ENCODE measurements at places on chromosomes 11 and 22.

DNA sequence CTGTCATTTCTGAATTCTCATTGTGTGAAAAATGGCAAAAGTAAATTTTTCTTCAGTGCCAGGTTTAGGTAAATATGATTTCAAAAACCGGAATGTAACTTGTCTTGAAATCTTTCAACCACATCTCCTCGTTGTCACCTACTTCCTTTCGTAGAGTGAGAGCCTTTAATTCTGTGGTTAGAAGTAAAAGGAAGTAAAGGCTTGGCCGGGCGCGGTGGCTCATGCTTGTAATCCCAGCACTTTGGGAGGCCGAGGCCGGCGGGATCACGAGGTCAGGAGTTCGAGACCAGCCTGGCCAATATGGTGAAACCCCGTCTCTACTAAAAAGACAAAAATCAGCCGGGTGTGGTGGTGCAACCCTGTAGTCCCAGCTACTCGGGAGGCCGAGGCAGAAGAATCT lies 29.8 kb downstream of the SGSM3 start:
- DNase-seq: no peak

DNA sequence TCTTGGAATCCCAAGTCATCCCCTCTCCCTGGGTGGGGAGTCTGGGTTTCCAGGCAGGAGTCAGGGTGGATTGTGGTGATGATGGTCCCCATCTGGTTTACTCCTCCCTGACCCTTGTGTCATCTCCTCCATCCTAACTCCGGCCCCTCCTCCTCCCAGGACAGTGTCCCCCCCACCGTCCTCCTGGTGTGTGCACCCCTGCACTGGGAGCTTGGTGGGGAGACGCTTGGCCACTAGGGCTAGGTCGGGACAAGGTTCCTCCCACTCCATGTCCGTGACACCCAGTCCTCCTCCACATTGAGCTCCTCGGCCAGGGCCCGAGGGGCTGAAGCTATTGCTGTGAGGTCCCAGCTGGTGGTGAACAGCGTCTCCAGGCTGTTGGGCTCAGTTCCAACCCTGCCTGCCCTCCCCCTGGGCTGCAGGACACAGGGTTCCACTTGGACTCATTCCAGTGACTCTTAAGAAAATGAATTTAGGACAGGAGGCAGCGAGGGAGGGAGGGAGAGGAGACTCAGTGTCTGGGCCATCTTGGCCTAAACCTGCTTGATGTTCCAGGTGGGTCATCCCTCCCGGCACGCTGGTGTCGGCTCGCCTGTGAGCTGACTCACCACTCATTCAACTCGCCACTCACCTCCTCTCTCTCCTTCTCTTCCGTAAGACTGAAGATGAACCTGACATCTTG lies 433.2 kb downstream of the TBC1D22A start:
- DNase-seq: no peak

DNA sequence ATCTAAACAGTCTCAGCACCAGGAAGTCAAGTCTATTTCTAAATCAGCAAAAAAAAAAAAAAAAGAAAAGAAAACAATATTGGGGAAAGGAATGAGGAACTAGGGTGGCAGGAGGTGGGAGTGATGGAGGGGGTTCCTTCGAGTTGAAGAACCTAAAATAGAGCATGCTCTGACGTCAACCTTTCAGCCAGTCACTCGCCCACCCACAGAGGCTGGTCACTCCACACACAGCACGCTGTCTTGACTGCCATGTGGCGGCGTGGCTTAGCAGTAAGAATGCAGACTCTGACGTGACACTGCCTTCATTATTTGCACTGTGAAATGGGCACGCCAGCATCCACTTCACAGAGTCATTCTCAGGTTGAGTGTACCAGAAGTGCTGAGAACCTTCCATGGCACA lies 48.3 kb downstream of the LARGE1 start:
- no peak for DNase-seq

DNA sequence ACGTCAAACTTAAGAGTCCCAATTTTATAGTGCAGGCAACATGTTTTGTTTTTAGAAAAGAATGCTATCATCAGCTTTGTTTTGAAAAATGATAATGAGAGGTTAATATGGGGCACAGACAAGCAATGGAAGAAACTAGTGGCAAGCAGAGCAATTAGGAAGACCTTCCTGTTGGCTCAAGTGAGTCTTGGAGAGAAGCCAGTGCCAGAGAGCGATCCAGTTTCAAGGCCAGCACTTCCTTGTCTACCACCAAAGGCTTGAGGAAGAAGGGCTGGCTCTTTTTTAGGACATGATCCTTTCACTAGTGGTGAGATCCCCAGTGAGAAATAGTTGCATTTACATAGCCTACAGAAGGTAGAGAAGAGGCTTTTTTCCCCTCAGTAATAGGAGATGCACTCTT lies 1340.7 kb downstream of the LRRC4C start:
- no peak for DNase-seq

- peak; percentile 99 for DNase-seq
These were observed 88.7 kb downstream of the TP53I11 start for GRCh38 chr11:44861849-44862557.

- peak; percentile 52 for DNase-seq
These were observed 106.7 kb downstream of the APIP start for GRCh38 chr11:34809191-34810106.
